NCI-H446 (cell line): ENCODE measurements at places on chromosomes 2 and 18.

- no peak for DNase-seq
Measured at GRCh38 chr18:76878426-76878825, 56.1 kb downstream of the ZNF236 start.

DNA sequence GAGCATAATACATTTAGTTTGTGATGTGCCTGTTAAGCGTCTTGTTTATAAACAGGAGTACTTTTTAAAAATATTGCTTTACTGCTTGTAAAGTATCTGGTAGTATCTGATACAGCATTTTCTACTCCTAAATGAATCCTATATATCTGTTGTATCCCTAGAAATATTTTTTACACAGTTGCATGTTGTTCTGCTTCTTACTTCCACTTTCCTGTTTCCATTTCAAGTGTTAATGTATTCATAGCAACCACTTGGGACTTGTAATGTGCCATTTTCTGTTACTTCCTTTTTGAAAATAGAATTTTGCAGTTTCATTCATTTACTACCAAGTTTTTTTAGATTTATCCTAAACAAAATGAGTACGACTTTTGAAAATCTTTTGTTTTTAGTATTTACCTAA, 24.9 kb downstream of the CCNT2 start:
- DNase-seq = no peak

DNA sequence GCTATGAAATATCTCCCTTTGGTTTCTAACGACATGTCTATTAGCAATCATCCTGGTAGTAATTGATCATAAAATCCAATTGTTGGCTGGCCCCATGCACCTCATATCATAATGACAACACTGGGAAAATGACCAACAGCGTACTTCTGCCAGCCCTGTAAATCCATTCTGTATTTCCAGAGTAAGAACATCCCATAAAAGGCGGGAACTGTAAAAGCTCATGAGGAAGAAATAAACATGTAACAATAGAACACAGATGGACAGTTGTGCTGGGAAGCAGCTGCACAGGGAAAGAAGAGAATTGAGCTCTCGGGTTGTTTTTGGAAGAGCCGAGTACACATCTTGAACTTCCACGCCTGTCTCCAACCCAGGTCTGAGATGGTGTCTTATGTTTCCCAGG, 218.7 kb downstream of the CMPK2 start:
- no peak for DNase-seq

DNA sequence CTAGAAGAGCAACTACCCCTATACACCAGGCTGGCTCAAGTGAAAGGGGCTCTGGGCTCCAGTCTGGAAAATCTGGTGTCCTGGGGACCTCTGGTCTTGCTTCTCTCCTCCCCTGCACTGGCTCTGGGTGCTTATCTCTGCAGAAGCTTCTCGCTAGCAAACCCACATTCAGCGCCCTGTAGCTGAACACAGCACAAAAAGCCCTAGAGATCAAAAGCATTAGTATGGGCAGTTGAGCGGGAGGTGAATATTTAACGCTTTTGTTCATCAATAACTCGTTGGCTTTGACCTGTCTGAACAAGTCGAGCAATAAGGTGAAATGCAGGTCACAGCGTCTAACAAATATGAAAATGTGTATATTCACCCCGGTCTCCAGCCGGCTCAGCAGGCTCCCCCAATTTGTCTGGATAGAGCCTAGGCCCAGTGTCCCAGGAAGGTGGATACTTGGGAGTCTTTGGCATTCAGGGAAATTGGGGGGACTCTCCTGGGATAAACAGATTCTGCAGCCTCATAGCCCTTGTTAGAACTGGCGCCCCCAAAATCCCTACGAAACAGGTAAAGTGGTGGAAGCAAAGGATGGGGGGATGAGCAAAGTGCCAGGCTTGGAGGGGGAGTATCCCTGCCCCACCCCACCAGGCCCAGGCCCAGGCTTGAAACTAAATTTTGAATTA, 2.5 kb upstream of the HOXD4 start:
- no peak for DNase-seq

DNA sequence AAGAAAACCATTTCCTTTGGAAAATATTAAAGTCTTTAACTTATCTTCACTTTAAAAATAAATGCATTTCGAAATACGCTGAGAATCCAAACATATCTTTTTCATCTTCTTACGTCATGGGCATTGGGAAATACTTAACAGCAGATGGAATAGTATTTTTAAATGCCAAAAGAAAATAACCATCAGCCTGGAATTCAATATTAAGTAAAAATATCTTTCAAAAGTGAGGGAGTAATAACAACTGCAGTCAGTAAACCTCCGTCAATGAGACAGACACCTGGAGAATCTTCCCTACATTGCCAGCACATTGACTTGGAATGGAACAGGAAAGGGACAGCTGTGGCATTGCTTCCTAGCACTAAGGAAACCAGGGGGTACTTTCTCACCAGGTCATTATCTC, 290.4 kb upstream of the TNP1 start:
- no peak for DNase-seq

GRCh38 chr2:206890926-206891325, 48.4 kb upstream of the CPO start:
- DNase-seq = no peak

- DNase-seq = no peak
Measured at GRCh38 chr2:138931284-138932256, 151.4 kb upstream of the NXPH2 start.

- DNase-seq = no peak
Measured at GRCh38 chr2:181774685-181775084, 94.4 kb upstream of the NEUROD1 start.

- DNase-seq = no peak
Measured at GRCh38 chr2:238100821-238101771, 956 bp downstream of the ESPNL start.

DNA sequence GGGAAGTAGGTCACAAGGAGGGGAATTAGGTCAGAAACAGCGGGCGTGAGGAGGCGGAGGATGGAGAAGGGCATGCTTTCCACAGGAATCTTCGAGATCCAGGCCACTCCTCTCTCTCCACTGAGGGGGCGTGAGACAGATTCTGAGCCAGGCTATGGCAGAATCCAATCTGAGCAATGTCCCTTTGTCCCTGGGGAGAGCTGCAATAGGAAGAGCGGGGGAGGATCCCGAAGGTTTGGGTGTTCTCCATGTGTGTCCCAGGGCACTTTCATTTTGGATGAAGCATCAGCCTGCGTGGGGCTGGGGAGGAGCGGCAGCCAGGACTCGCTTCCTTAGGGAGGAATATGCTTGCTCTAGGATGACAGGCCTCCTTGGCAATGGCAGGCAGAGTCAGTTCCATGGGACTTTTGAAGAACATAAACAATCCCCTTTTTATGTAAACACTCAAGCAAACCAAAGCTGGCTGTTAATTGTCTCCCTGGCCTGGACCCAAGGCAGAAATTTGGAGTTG, 84.0 kb downstream of the LIPG start:
- no peak for DNase-seq

GRCh38 chr2:71772510-71773172, 319.3 kb downstream of the DYSF start:
- DNase-seq = no peak

- DNase-seq = no peak
Measured at GRCh38 chr2:217827430-217828201, 175.2 kb downstream of the TNS1 start.

DNA sequence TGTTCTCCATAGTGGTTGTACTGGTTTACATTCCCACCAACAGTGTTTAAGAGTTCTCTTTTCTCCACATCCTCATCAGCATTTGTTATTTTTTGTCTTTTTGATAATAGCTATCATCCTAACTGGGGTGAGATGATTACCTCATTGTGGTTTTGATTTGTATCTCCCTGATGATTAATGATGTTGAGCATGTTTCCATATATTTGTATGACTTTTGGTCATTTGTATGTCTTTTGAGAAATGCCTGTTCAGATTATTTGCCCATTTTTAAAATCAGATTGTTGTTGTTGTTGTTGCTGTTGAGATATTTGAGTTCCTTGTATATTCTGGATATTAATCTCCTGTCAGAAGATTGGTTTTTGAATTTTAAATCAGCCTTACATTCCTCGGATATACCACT, 147.5 kb downstream of the NCOA1 start:
- no peak for DNase-seq

DNA sequence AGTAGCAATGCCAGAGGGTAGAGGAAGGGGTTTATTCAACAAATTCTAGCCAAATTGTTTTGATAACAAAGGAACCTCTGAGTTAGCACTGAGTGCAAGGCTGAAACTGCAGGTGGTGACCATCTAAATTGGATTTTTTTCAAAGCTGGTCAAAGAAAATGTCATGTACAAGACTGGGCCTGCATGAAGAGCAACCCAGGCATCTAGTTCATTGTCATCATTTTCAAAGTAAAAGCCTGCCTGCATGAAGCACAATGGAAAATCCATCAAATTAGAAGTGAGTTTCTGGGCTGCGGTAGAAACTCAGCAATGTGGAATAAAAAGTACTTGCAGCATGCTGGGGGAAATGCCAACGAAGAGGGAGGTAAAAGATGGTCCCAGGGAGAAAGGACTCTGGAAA, 80.8 kb upstream of the PPP1CB start:
- DNase-seq = no peak

DNA sequence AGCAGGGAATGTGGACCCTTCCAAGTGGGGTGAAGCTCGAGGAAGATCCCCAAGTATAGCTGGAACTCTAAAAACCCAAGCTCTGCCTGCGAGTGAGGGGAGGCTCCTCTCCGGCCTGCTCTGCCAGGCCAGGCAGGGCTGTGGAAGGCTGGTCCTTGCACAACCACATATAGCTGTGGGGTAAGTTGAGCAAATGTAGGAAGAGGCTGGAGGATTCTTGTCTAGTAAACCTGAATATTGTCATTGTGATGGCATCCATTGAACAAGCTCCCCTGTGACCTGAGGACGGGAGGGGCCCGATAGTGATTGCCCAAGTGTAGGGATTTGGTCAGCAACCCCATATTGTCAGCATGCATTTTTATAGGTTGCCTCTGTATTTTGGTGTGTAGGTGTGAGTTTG, 103.0 kb downstream of the ACKR3 start:
- no peak for DNase-seq

- DNase-seq = no peak
Measured at GRCh38 chr2:98891591-98891990, 44.4 kb downstream of the CRACDL start.

- no peak for DNase-seq
Measured at GRCh38 chr18:25298853-25299274, 53.1 kb downstream of the ZNF521 start.
